ENCODE measurements at places on chromosomes 4 and X.

GRCh38 chr4:33831442-33832066 lies 2412.8 kb downstream of the ARAP2 start:
- DNase-seq, result no peak

- DNase-seq, result no peak
Observed at GRCh38 chr4:17309567-17310268, 202.2 kb downstream of the QDPR start.

DNA sequence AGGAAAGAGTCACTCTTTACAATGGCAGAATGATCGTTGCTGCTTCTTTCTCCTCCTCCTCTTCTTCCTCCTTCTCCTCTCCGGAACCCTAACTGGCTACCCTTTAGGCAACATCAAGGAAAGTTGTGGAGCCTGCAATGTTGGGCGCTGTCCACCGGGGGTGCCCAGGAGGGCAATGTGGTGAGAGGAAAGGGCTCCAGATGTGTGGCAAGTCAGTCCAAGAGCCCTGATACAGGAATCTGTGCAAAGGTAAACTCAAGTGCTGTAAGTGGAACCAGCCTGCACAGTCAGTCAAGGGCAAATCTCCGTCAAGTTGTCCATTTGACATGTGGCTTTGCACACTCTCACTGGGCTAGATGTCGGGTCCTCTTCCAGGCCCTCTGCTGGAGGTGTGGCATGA lies 2.8 kb downstream of the RTL5 start:
- no peak for DNase-seq

GRCh38 chr4:170741856-170742255 lies 652.1 kb upstream of the AADAT start:
- DNase-seq, result no peak

DNA sequence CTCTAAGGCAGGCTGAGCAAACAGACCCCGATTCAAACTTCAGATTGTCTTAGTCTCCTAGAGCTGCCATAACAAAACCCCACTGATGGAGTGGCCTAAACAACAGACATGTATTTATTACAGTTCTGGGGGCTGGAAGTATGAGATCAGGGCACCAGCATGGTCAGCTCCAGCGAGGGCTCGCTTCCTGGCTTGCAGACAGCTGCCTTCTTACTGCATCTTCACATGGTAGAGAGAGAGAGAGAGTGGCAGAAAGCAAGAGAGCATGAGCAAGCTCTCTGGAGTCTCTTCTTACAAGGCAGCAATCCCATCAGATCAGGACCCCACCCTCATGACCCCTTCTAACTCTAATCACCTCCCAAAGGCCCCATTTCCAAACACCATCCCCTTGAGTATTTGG lies 22.3 kb upstream of the SORCS2 start:
- DNase-seq, result no peak

DNA sequence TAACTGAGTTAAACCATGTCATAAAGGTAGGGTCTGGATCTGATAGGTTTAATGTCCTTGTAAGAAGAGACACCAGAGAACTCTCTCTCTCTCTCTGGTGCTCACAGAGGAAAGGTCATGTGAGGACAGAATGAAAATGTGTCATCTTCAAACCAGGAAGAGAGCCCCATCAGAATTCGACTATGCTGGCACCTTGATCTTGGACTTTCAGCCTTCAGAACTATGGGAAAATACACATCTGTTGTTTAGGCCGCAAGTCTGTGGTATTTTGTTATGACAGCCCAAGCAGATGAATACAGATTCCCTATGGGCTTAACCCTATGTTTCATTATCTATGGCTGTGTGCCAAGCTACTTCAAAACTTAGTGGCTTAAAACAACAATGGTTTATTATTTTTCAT lies 105.5 kb upstream of the DDIT4L start:
- no peak for DNase-seq

GRCh38 chrX:140467211-140467610 lies 37.7 kb downstream of the SOX3 start:
- DNase-seq, result no peak

DNA sequence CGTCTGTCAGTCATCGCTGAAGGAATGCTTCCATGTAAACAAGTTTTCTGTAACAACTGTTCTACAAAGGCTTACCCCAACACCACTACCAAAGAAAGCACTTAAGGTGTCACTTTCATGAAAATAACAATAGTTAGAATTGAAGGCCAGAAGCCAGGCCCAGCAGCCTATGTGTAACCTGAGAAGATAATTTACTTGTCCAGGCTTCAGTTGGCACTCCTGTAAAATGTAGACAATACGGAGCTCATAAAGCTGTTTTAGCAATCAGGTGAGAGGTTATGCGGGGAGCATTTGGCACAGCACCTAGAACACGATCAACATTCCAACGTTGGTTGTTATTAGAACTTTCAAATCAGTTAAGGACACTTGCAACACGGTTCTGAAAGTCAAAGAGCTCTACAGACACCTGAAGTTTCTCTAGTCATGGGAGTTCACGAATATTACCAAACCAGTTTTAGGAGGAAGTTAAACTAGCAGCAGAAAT lies 15.7 kb downstream of the ADGRA3 start:
- no peak for DNase-seq
